CD4-positive, alpha-beta memory T cell (primary cell): ENCODE measurements at places on chromosomes 2 and 18. TPM values are rescaled to one million over a fixed set of nuclear protein-coding genes. Genes with fewer than 3 reads are reported as not detected.

Gene ALK
- total RNA-seq, result not detected

DNA sequence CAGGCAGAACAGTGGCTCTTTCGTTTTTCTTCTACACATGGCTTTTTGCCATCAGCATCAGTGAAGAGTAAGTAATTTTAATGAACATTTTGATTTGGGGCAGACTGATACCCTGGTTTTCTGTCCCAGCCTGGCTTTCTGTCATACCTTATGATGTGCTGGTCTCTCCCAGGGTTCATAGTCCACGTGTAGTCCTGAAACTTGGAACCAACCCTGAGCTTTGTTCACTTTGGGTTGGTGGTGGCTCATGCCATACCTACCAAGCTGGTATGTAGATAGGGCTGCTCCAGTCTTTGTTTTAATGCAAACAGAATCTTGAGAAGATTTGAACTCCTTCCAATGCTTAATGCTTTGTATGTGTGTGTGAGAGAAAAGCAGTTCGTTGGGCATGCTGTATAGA, 4.9 kb downstream of the COPS7B start:
- no peak for DNase-seq

Gene ASB18
- total RNA-seq, result not detected

Gene KIF5C
- total RNA-seq, result 21.1 TPM

Gene MBD2
- 108 TPM for total RNA-seq

Gene TRIM43
- total RNA-seq, result not detected

DNA sequence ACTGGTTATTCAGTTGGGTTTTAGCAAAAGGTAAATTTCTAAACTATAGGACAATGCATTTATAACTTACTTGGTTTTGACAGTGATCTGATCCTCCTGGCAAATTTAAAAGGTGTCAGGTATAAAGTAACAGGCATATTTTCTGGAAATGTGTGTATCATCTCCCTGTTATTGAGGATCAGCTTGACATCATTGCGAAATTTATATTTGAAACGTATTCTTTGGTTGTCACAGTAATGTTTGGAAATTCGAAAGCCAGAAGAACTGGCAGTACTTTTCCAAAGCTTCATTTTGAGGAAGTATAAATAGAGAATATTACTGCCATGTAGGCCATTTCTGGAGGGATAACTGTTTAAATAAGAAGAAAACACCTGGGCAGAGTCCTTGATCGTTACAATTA, 422.2 kb upstream of the NRXN1 start:
- DNase-seq, result no peak

GRCh38 chr2:25842155-25842554, 36.1 kb downstream of the ASXL2 start:
- DNase-seq, result no peak

GRCh38 chr2:157258520-157259326, 1.2 kb downstream of the GALNT5 start:
- DNase-seq, result no peak

- no peak for DNase-seq
These were observed 235.6 kb downstream of the BCL11A start for GRCh38 chr2:60317844-60318243.

DNA sequence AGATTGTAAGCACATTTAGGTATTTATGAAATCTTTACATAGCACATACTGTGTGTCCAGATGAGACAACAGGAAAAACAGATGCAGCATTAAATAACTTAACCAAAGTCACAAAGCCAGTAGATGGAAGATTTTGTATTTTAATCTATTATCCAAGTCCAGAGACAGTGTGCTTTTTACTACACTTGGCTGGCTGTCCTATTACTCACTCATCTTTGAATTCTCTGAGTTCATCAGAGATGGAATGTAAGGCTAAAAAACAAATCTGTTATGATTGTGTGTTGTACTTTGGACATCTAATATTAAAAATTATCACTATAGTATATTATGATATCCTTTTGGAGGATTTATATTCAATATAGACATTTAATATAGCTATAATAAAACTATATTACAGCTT, 1189.4 kb downstream of the DSC3 start:
- no peak for DNase-seq

- no peak for DNase-seq
These were observed 49.6 kb upstream of the SPAG16 start for GRCh38 chr2:213234641-213235040.

Gene ALLC
- not detected for total RNA-seq

Gene LYPD1
- total RNA-seq, result not detected

GRCh38 chr2:163187995-163188655, 349.6 kb upstream of the KCNH7 start:
- DNase-seq, result no peak

GRCh38 chr2:230068016-230068650, 591 bp downstream of the SLC16A14 start:
- DNase-seq, result no peak

Gene DAPL1
- total RNA-seq, result not detected

Gene AMER3
- total RNA-seq, result not detected

- no peak for DNase-seq
These were observed 2.2 kb downstream of the DSG2 start for GRCh38 chr18:31500051-31500688.

Gene AQP12B
- not detected for total RNA-seq

Gene GNAL
- 0.33 TPM for total RNA-seq

DNA sequence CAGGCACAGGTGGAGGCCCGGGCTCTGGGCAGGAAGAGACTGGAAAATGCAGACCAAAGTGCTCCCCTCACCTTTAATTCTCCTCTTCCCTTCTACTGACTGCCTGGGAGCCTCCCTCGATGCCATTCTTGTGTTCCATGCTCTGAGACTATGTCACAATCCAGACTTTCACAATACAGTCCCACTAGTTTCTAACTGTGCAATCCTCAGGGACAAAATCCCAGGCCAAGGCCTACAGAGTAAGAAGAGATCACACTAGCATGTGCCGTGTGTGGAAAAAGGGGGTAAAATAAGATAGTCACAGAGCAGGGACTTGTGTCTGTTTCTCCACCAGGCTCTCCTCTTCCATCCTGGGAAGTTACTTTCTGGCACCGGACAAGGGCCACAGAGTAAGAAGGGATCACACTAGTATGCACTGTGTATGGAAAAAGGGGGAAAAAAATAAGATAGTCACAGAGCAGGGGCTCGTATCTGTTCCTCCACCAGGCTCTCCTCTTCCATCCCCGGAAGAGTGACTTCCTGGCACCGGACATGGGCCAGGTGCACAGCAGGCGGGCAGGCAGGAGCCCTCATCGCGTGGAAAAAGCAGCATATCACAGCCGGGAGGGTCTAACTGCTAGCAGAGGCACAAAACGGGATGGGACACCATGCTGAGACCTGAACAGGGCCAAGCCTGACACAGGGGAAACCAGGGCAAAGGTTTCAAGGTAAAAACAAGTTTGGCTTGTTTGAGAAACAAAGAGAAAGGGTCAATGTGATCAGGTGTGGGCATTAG, 9.6 kb downstream of the CYB5A start:
- DNase-seq, result no peak

- no peak for DNase-seq
These were observed 3.5 kb downstream of the NCKAP1 start for GRCh38 chr2:183034806-183035205.

GRCh38 chr2:26816893-26817292, 31.0 kb downstream of the CENPA start:
- no peak for DNase-seq

- no peak for DNase-seq
These were observed 24.1 kb downstream of the POLE4 start for GRCh38 chr2:74982577-74982976.

- DNase-seq, result no peak
These were observed 123.3 kb upstream of the DCC start for GRCh38 chr18:52216666-52217065.

- no peak for DNase-seq
These were observed 63.9 kb downstream of the CCDC148 start for GRCh38 chr2:158392687-158393086.

DNA sequence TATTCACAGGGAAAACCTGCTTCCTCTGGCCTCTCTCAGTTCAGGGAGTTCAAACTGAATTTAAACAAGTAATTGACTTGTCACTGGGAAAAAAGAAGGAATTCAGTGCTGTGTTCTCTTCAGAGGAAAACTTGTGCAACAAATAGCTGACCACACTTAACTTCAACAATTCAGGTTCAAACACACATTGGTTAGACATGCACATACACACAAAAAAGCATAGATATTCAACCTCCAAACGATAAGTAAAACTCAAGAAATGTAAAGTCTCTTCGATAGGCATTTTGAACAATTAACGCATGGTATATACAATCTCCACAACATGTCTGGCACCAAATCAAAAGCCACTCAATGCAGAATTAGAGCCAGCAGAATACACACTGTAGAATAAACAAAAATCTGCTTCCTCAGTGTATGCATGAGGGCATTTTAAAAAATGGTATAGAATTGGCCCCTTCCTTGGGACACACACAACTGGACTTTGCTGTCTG, 269.0 kb downstream of the TCF4 start:
- no peak for DNase-seq

DNA sequence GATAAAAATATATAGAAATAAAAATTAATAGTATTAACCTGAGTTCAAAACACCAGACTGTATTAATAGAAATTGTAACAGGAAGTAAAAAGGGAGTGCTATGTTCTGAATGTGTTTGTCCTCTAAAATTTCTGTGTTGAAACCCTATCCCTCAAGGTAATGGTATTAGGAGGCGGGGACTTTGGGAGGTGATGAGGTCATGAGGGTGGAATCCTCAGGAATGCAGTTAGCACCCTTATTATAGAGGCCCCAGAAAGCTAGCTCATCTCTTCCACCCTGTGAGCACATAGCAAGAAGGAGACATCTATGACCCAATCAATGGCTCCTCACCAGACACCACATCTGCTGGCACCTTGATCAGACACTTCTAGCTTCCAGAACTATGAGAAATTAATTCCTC, 124.5 kb downstream of the CMPK2 start:
- DNase-seq, result no peak

Gene BCL2
- total RNA-seq, result 40.8 TPM

Gene LBX2
- total RNA-seq, result 0.30 TPM

Gene ANKRD62
- not detected for total RNA-seq

- no peak for DNase-seq
These were observed at the start of gene ACTG2 for GRCh38 chr2:73892631-73893329. Gene ACTG2 (plus strand): TSS chr2:73893008. CDS start chr2:73901312, 8,304 bp downstream.

DNA sequence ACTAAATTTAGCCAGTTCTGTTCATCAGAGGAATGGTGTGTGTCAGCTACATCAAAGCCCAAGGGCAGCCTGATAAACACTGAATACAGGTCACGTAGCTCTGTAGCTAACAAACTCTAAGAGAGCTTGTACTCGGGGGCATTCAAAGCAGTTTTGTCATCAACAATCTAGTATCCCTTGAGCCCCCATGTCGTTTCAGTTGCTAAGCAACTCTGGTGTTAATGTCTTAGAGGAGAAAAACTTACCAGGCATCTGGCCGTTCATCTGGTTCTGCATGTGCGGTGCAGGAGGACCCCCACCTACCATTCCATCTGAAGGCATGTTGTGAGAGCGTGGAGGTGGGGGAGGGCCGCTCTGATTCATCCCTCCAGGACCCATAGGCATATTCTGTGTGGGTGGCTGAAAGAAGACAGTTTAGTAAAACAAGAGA, 33.1 kb downstream of the SS18 start:
- no peak for DNase-seq

Gene SPATA3
- total RNA-seq, result not detected

DNA sequence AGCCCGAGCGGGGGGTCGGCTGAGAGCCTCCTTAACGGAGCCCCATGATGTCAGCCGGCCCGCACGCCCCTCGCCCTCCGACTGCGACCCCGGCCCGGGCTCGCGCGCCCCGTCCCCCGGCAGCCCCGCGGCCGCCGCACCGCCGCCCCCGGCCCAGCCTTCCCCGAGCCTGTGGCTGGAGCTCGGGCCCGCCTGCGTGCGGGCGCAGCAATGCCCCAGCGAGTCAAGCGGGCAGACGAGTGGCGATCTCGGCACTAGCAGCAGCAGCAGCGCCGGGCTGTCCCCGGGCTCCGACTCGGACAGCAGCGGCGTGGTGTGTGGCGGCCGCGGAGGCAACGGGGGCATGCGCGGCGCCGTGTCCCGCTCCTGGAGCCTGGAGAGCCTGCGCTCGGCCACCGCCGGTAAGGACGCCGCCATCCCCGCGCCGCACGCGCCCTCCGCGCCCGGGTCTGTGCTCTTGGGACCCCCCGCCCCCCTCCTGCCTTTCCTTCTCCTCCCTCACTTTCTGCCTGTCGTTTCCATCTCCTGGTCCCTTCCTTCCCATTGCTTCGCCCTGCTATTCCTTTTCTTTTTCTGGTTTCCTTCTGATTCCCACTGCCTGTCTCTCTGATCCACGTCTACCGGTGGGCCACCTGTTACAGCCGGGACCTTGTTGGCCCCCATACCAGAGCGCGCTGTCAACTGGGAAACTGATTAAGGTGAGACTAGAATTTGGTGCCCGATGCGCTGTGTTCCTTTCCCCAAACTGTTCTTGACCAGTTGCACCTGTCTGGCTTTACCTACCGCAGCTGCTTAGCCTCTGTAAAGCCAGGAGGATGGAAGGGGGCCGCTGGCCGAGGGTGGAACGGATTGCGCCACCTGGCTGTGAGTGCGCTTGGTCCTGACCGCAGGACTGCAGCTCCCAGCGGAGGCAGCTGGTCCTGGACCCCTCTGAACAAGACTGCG, 127.4 kb downstream of the ARHGEF4 start:
- no peak for DNase-seq

- no peak for DNase-seq
These were observed 181.0 kb downstream of the ZNF516 start for GRCh38 chr18:76314015-76314414.

Gene KCNE4
- not detected for total RNA-seq

Gene NEDD4L
- 3.5 TPM for total RNA-seq

Gene RFTN2
- total RNA-seq, result not detected

Gene SERPINB11
- not detected for total RNA-seq

Gene PRKD3
- total RNA-seq, result 37.7 TPM

- no peak for DNase-seq
These were observed 5.7 kb downstream of the MCM6 start for GRCh38 chr2:135870571-135870970.

Gene RNF125
- 38.2 TPM for total RNA-seq

GRCh38 chr2:233814056-233814835, 36.1 kb downstream of the MROH2A start:
- DNase-seq, result no peak

DNA sequence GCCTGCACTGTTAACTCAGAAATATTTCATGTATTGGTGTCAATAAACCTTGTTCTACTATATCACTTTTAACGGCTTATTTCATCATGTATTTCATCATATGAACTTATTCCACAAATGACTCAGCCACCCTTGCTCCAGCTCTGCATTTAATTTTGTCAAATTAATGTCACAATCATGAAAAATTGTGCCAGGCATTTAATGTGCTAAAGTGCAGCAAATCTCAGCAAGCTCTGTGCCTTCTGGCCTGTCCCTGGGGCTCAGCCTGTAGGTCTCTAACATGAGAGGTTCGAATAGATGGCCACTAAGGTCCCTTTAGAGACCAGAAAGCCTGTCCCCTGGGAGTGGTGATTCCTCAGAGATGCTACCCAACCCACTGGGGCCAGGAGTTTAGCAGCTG, 28.6 kb downstream of the BOD1L2 start:
- DNase-seq, result no peak

Gene SP9
- total RNA-seq, result not detected

Gene AQP12A
- not detected for total RNA-seq

DNA sequence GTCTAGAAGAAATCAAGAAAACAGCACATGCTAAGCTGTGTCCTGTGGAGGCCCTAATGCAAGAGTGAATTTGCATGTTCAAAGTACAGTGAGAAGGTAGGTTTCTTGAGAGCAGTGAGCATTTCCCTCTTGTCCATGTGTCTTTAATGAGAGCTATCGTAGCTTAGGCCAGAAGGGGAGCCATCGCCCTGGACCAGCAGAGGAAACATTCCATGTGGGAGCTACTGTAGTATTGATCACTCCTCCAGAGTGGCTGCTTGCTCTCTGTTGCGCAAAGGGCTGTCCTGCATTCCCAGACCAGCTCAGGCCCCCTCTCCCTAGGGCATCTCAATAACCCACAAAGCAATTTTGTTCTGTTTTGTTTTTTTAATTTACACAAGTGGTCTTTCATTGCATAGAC, 950.1 kb downstream of the CNTNAP5 start:
- no peak for DNase-seq
